ENCODE measurements at places on chromosomes 6 and 20. TPM values are rescaled to one million over a fixed set of nuclear protein-coding genes. Genes with fewer than 3 reads are reported as not detected.

VSTM2L gene
- total RNA-seq, result 12.1 TPM

TRIM10 gene
- not detected for total RNA-seq

CST2 gene
- not detected for total RNA-seq

GRCh38 chr6:120876931-120877330 is 457.3 kb downstream of the TBC1D32 start:
- no peak for DNase-seq

GRCh38 chr6:108841377-108841855 is 6.8 kb upstream of the ARMC2 start:
- DNase-seq, result peak; percentile 18

GRCh38 chr6:25866011-25866410 is 8.0 kb downstream of the SLC17A3 start:
- DNase-seq, result no peak

GRCh38 chr20:33391722-33392415 is 9.4 kb downstream of the CDK5RAP1 start:
- no peak for DNase-seq

DNA sequence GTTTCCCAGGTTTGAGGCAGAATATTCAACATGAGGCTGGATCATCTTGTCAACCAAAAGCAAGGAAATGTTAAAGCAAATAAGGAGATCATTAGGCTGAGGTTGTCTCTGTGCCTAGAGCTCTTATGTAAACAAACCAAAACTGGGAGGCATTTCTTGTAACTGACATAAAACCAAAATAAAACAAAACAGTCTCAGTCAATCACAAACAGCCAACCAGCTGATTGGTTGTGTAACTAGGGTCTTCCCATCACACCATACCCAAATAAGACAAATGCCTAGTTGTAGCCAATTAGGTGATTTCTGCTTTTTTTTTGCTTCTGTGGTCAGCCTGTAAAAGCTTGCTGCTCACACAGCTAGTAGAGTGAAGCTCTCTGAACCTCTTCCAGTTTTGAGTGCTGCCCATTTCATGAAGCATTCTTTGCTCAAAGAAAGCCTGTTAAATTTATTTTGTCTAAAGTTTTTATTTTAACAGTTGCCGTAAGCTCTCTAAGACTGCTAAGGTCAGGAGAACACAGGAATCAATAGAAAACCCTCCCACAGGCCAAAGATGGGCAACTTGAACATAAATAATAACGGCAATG is 8.9 kb upstream of the FITM2 start:
- no peak for DNase-seq

GRCh38 chr6:37919417-37920157 is 100.1 kb downstream of the ZFAND3 start:
- DNase-seq, result no peak

GRCh38 chr20:57047281-57048026 is 219.0 kb downstream of the BMP7 start:
- no peak for DNase-seq
